ENCODE measurements at places on chromosomes 11 and 22. TPM values are rescaled to one million over a fixed set of nuclear protein-coding genes. Genes with fewer than 3 reads are reported as not detected.

GRCh38 chr11:121112498-121113455 is 11.7 kb downstream of the TECTA start:
- DNase-seq = peak; percentile 33
- no peak overlapping the region for H3K27ac ChIP-seq
- no peak overlapping the region for H3K4me3 ChIP-seq
- H3K4me1 ChIP-seq = no peaks in the 10 kb centered on the region
- no peaks in the 10 kb centered on the region for H3K36me3 ChIP-seq
- peaks cover 8% of the 10 kb centered on the region for H3K27me3 ChIP-seq

GRCh38 chr22:40806711-40807110 is 12.4 kb downstream of the SLC25A17 start:
- peaks cover 1% of the 10 kb centered on the region for H3K4me1 ChIP-seq
- no peaks in the 10 kb centered on the region for H3K27me3 ChIP-seq
- H3K36me3 ChIP-seq = peaks cover 4% of the 10 kb centered on the region

DNA sequence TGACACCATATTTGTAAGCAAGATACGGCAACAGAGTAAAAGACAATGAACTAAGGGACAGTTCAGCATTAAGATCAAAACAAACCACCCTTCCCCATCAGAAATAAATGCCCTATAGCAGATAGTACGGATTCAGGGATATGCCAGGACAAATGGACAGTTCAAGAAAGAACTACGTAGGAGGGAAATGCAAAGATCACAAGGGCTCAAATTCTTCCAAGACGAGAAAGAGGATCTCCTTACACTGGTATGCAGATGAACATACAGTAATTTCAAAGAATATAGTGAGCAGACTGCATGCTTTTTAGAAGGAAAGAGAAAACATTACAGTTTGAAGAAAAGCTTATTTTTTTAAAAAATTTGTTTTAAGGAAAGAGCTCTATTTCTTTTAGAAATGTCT is 124.7 kb upstream of the APOA1 start:
- no peak overlapping the region for H3K4me3 ChIP-seq
- peaks cover 5% of the 10 kb centered on the region for H3K36me3 ChIP-seq
- peaks cover 10% of the 10 kb centered on the region for H3K4me1 ChIP-seq
- H3K27ac ChIP-seq = no peak overlapping the region
- H3K27me3 ChIP-seq = no peaks in the 10 kb centered on the region
- no peak for DNase-seq

- no peaks in the 10 kb centered on the region for H3K27me3 ChIP-seq
- DNase-seq = no peak
- peak overlapping the region; percentile 60 for H3K27ac ChIP-seq
- H3K36me3 ChIP-seq = peaks cover 4% of the 10 kb centered on the region
- peaks cover 85% of the 10 kb centered on the region for H3K4me1 ChIP-seq
These were observed 29.8 kb downstream of the LIF start for GRCh38 chr22:30216710-30217109.

- no peak for DNase-seq
- no peaks in the 10 kb centered on the region for H3K4me1 ChIP-seq
- H3K36me3 ChIP-seq = peaks cover 38% of the 10 kb centered on the region
- no peak overlapping the region for H3K4me3 ChIP-seq
- H3K27ac ChIP-seq = no peak overlapping the region
- H3K27me3 ChIP-seq = no peaks in the 10 kb centered on the region
These were observed 21.2 kb upstream of the NDUFC2 start for GRCh38 chr11:78100676-78101472.

DNA sequence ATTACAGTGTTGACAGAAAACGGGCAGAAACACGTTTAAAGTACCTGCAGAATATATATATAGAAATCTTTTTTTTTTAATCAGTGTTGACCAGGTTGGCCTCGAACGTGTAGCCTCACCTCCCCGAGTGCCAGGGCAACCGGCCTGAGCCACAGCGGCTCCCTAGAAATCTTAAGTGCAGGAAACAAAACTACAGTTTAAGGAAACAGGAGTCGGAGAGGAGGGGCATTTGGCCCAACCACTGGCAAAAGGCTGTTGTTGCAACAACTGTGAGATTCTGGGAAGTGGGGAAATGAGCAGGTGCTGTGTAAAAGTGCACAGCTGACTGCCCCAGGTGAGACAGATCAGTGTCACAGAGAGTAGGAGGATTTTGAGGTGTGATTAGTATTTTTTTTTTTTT is 3.7 kb downstream of the YWHAH start:
- peaks cover 58% of the 10 kb centered on the region for H3K4me1 ChIP-seq
- peaks cover 46% of the 10 kb centered on the region for H3K36me3 ChIP-seq
- no peak overlapping the region for H3K4me3 ChIP-seq
- H3K27ac ChIP-seq = no peak overlapping the region
- H3K27me3 ChIP-seq = no peaks in the 10 kb centered on the region
- DNase-seq = no peak

DNA sequence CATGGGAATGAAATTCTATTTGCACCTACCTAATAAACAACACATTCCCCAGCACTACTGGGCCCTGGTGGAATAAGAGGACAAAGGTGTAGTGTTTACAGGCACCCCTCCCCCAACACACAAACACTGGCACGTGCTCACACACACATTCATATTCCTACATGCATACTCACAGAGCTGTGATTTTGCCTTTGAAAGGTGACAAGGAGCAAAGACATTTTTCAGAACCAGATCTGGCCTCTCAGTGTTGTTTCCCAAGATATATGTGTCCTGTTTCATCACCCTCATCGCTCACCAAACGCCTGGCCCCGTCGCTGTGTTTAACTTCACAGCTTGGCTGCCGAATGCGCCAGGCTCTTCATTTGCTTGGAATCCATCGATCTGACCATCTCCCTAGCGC is 292.6 kb downstream of the NTM start:
- no peaks in the 10 kb centered on the region for H3K36me3 ChIP-seq
- H3K27ac ChIP-seq = no peak overlapping the region
- DNase-seq = no peak
- no peak overlapping the region for H3K4me3 ChIP-seq
- H3K4me1 ChIP-seq = no peaks in the 10 kb centered on the region

DNA sequence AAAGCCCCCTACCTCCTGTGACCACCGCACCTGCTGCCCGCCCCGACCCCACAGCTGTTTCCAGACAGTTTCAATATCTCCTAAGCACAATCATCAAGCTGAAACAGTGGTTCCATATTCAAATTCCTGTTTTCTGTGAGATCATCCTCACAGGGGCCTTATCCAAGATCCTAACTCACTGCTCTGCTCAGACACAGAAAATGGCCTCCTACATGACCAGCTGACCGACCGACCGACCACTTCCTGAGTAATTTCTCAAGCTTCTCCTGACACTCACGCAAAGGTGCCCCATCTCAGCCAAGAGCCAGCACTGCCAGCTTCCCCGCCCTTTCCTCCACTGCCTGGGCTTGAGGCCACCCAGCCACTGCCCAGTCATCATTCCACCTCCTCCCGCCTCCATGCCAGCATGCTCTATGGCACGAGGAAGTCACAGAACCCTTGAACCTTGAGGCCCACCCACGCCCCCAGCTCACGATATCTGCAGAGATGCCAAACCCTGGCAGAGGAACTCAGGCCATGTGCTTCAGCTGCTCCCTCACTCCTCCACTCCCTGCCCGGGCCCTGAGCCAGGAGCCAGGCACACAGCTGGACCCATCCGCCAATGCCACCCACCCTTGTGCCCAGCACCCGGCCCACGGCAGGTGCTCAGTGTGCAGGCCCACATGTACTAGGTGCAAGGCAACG is 14.0 kb downstream of the KIAA0930 start:
- H3K4me3 ChIP-seq = no peak overlapping the region
- H3K36me3 ChIP-seq = no peaks in the 10 kb centered on the region
- H3K27ac ChIP-seq = no peak overlapping the region
- no peak for DNase-seq

GRCh38 chr22:35400501-35400790 is 506 bp downstream of the MCM5 start:
- H3K27ac ChIP-seq = peak overlapping the region; percentile 99
- peak; percentile 39 for DNase-seq
- peak overlapping the region; percentile 97 for H3K4me3 ChIP-seq
- peaks cover 48% of the 10 kb centered on the region for H3K4me1 ChIP-seq
- no peaks in the 10 kb centered on the region for H3K27me3 ChIP-seq

DNA sequence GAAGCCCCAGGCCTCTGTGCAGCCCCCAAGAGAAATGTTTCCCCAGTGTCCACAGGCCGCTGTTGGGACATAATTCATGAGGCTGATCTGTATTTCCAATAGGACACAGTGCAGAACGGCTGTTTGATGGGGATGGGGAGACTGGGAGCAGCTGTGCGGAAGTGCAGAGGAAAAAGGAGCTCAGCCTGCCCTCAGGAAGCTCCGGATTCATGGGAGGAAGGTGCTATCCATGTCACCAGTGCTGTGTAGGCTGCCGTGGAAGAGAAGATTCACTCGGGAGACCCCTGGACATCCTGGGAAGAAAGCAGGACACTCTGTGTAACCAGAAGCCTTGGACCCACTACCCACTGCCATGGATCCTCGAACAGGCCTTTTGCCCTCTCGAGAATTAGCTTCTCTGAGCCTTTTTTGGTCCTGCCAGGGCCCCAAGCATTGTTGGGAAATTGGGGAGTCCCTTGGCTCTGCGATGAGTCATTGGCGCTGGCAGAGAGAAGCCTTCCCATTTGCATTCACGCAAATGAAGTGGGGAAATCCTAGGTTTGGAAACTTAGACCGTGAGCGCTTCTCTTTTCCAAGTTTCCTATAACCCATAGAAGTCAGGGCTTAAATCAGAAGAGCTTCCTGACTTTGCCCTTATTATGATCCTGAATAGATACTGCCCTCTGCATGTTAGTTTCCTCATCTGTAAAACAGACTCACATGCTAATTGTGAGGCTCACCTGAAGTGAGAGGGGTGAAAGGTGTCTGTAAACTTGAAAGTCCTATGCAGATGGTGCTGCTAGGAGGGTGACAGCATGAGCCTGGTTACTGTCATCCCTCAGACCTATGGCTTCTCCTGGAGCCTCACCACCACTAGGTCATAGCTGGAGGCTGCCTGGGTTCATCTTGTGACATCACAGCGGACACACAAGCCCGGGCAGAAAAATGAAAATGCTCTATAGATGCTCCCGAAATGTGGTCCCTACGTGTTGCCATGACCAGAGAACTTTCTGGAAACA is 229.2 kb upstream of the B3GAT1 start:
- no peak overlapping the region for H3K4me3 ChIP-seq
- no peaks in the 10 kb centered on the region for H3K4me1 ChIP-seq
- peaks cover 4% of the 10 kb centered on the region for H3K27me3 ChIP-seq
- no peaks in the 10 kb centered on the region for H3K36me3 ChIP-seq

DNA sequence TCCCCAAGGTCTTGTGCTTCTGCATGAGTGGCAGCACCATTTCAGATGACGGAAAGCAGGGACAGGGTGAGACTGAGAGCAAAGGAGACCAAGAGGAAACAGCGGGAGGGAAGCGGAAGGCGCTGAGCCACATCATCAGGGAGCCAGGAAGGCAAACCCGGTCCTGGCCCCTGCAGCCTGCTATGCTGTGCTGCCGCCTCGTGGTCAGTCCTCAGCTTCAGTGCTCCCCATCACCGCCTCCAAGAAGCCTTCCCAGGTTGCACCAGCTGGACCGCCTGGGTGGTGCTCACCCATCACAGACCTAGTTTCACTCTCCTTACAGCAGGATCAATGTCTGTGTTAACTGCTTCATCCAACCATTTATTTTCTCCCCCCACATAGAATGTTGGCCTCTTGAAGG is 73.0 kb upstream of the PHF21B start:
- DNase-seq = no peak
- H3K27me3 ChIP-seq = peaks cover 3% of the 10 kb centered on the region
- no peak overlapping the region for H3K27ac ChIP-seq
- H3K36me3 ChIP-seq = no peaks in the 10 kb centered on the region
- H3K4me1 ChIP-seq = peaks cover 5% of the 10 kb centered on the region
- no peak overlapping the region for H3K4me3 ChIP-seq

- no peak overlapping the region for H3K27ac ChIP-seq
- H3K27me3 ChIP-seq = peaks cover 6% of the 10 kb centered on the region
- no peaks in the 10 kb centered on the region for H3K36me3 ChIP-seq
- H3K4me1 ChIP-seq = no peaks in the 10 kb centered on the region
- H3K4me3 ChIP-seq = no peak overlapping the region
These were observed 30.0 kb downstream of the FSHB start for GRCh38 chr11:30260813-30261212.

OR8G1 gene
- not detected for total RNA-seq

CRYBB3 gene
- 0.57 TPM for total RNA-seq

KIAA1671 gene
- 27.0 TPM for total RNA-seq

IL18 gene
- total RNA-seq = 0.17 TPM

MMP13 gene
- not detected for total RNA-seq

POLD3 gene
- 52.6 TPM for total RNA-seq

KCNJ4 gene
- not detected for total RNA-seq

TBX10 gene
- not detected for total RNA-seq

HYLS1 gene
- total RNA-seq = 17.4 TPM

Data from activated CD4-positive, alpha-beta T cell treated with anti-CD3 and anti-CD28 coated beads, Interleukin-2, amount 10 ng/mL, durations not matched to agents 7 days and 5 days (primary cell).